Cortex of kidney (tissue), 1 donor: ENCODE measurements at places on chromosomes 1 and 21.

DNA sequence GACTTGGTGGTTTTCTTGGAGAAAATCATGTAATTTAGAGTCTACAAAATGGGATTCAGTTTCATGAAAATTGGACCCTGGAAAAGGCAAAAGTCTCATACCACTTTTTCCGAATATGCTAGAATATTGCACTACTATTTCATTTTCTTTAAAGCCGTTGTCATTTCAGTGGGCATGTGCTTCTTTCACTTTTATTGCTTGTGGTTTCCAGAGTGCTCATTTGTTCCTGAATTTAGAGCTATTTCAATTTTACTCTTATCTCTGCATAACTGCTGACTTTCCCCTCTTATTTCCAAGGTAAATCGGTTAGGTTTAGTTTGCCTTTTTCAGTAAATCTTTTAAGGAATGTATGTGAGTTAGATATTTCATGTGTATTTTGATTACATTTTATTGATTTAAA lies 11.6 kb downstream of the HHAT start:
- DNase-seq = no peak

- DNase-seq = no peak
These were observed 652.5 kb downstream of the AMY1C start for GRCh38 chr1:104402178-104402577.

- DNase-seq = no peak
These were observed 2.8 kb upstream of the KRTAP10-5 start for GRCh38 chr21:44583089-44583799.

- no peak for DNase-seq
These were observed 1.9 kb upstream of the TMEM125 start for GRCh38 chr1:43267818-43268425.

- DNase-seq = no peak
These were observed 1.1 kb downstream of the FOXO6 start for GRCh38 chr1:41362357-41362721.

DNA sequence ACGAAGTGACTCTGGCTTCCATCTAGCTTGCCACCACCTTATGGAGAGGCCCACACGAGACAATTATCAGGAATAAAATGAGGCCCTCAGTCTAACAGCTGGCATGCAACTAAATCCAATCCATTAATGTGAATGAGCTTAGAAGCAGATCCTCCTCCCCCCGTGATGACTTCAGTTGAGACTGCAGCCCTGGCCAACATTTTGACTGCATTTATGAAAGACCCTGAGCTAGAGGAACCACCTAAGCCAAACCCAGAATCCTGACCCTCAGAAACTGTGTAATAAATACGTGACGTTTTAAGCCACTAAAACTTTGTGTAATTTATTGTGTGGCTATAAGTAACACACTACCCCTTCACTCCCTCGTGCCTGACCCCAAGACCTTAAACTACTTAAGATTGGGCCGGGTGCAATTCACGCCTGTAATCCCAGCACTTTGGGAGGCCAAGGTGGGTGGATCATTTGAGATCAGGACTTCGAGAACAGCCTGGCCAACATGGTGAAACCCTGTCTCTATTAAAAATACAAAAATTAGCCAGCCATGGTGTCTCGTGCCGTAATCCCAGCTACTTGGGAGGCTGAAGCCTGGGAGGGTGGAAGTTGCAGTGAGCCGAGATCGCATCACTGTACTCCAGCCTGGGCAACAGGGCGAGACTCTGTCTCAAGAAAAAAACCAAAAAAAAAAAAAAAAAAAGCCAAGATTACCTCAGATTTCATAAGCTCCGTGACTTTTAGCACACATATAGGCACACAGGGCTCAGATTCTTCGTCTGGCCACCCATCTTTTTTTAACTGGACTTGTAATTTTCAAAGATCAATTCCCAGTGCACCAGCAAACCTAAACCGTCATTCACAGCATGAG lies 72.5 kb downstream of the ENAH start:
- DNase-seq = no peak

GRCh38 chr1:26826261-26827105 lies at the start of gene ZDHHC18:
ZDHHC18 (plus strand) TSS chr1:26826688; CDS start chr1:26826805, 117 bp downstream.
- DNase-seq = no peak
